ENCODE measurements at places on chromosomes 5 and 9.

DNA sequence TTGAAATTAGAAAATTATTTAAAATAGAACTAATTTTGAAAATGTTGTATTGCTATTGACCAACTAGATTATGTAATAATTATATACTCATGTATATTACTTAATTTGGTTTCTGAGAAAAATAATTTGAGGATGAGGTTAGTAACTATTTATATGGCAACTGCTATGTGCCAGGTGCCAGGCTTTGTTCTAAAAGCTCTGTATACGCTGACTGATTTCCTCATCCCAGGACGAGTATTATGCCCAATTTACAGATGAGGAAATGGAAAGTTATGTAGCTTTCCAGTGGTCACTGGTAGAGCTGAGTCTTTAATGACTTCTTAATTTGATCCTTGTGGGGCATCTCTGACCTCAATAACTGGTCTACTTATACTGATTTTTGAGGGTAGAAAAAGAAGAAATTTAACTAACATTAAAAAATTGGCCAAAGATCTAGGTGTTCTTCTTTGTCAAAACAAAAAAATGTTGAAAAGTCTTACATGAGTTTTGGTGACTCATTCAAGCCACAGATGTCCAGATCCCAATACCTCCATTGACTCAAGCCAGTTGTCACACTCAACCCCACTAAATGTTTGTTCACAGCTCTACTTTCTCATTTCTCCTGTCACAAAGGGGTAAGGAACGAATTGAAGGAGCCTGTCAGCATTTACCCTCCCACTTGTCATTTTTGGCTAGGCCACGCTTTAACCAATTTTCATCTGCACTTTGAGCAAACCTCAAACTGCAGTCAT lies 228.1 kb upstream of the MEF2C start:
- DNase-seq: no peak

DNA sequence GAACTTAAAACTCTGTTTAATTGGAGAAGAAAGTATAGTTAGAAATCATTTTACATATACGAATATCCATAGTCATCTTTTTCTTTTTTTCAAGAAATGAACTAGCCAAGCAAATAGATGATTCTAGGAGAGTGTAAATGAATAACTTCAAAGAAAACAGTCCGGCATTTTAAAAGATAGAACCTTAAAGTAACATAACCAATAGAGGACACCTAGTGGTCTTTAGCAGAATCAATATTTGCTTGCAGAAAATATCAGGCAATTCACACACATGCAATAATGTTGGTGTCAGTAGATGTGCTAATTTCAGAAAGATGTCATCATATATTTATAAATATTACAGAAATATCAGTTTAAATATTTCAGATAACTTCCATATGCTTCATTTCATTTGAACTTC lies 57.1 kb downstream of the HCN1 start:
- no peak for DNase-seq

DNA sequence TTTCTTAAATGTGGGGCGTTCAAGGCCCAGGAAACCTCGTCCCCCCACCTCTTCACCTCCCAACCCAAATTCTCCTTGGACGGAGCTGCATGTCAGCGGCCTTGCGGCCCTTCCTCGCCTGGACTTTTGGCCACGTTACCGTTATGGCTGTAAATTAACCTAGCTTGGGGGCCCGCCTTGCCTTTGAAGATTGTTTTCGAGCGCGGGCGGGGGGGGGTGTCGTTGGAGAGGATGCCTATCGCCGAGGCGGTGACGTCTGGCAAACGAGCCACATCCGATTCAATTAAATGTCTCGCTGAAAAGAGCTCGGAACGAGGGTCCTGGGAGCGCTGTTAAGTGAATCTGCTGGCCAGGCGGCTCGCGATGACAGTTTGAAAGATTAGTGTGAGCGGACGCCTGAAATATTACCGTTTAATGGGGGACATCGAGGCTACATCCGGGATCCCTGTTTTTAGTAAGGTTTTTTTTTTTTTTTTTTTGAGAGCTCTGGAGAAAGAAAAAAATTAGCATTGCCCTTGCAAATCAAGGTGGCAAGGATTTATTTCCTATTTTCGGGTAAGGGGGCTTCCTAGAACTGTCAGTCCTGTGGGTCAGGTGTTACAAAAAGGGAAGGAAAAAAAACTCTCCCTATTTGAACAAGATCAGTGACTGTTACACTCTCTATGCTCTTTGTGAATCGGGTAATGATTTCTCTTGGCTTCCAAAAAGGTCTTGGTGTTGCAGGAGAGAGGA lies 2.3 kb upstream of the NKX2-5 start:
- no peak for DNase-seq

DNA sequence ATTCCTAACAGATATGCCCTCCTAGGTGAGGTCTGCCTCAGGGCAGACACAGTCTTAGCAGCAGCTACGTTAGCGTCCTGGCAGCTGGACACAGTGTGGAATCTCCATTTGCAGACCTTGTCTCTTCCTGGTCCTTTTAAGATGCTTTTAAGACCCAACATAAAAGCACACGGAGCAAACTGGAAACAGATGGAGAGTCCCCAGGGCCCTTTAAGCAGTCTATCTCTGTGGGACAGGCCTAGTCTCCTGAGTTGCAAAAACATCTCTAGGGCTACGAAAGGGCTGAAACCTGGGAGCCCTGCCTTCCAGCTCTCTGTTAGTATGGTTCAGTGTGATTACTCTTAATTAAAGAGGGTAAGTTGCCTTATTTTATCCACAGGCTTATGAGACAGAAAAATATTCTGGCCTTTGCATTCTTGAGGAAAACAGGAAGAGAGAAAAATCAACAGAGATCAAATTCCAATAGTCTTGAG lies 66.0 kb upstream of the GNA14 start:
- no peak for DNase-seq

DNA sequence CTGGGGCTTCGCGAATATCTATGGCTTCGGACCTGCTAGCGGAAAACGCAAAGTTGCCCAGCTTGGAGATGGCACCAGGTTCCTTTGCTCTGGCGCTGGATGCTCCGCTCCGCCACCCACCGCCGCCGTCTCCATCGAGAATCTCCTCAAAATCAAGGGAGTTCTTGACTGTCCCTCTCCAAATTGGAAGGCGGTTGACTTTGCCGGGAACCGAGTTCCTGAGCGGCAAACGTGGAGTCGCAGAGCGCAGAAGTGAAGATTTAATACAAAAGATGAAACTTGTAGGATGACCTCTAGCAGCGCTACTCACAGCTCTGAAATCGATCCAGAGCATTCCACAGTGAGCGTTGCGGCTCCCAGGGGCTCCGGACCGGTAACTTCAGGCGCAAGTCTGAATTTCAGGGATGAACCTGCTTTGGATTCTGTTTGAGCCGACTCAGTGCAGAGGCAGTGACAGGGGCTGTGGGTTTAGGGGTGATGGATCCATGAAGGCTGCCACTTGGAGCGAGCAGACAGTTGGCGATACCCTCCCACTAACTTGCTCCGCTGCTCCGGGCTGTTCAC lies 1641.5 kb upstream of the C9orf72 start:
- DNase-seq: no peak

DNA sequence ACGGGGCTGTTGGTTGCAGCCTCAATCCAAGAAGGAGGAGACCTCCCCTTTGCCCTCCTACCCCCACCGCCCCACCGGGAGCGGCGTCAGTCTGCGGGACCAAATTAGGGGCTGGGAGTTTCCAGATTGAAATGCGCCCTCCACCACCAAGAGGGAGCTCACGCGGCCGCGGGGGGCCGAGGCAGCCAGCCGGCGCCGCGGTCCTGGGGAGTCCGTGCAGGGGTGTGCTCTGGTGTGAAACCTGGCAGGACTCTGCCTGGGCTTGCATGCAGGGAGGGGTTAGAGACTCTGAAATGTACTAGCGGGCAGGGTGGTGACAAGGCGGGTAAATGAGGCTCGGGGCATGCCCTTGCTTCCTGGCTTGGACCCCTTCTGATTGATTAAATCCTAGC lies 989 bp upstream of the FBN2 start:
- DNase-seq: no peak

GRCh38 chr9:27414220-27414761 lies 109.8 kb upstream of the IFNK start:
- DNase-seq: no peak

DNA sequence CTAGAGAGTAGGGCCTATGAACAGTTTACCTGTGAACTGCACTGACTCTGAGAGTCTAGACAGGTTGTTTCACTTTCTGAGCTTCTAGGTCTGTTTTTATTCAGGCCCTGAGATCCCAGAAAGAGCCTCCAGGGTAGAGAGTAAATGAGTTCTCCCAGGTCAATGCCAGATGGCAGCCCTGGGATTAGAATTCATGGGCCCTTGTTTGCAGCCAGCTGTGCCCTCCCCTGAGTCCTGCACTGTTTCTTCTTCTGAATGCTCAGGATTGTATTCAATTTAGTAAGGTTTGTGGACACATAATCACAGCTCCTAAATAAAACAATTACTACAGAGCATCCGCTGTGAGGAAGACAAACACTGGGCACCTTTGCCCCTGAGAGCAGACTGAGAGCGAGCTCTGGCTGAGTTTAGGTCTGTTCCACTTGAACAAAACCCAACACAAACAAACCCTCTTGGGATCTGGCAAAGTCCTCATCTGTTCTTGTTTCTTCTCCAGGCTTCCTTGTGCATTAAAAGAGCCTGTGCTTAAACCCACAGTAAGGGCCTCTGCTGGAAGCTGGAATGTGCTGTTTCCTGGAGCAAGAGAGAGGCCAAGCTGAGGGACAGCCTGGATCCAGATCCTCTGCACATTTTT lies 29.9 kb downstream of the FAM219A start:
- peak; percentile 72 for DNase-seq

GRCh38 chr9:113786071-113786470 lies 90.0 kb upstream of the ZNF618 start:
- DNase-seq: no peak

DNA sequence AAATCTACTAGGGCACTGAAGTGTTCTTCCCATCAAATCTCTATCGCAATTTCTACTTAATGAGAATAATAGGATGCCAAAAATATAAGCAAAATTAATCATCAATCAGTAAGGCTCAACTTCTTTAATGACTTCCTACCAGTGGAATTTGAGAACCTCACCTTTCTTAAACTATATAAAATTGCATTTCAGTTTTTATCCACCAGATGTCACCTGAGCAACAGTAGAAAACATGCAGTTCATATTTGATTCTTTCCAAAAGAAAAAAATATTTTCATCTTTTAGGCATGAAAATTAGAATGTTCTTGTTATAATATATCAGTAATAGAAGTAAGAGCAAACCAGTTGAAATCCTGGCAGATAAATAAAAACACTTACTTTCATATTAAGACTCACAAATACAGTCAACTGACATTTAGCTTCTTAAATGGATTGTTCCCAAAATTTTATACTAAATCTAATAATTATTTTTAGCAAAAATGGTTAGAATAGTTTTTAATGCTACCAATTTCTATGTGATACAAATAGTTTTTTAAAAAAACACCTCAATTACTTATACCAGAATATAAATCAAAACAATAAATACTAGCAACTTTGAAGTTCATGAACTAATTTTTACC lies 13.4 kb upstream of the CCDC112 start:
- DNase-seq: no peak

- DNase-seq: no peak
Observed at GRCh38 chr9:36999728-37000333, 34.2 kb downstream of the PAX5 start.

DNA sequence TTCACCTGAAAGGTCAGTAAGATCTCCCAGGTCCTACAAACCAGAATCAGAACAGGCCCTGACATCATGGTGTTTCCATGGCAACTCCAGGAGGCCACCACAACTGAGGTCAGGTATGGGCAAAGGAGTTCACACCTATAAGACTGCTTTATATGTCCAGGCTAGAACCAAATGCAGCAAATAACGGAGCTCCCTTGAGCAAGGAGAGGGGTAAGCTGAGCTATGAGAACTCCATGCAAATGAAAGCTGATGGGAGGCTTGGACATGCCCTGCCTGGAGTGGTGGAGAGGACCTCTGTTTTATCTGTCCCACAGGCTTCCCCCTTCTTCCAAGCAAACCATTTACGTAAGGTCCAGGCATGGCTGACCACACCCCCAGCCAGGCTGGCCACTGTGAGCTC lies 207.7 kb downstream of the SPOCK1 start:
- DNase-seq: no peak

DNA sequence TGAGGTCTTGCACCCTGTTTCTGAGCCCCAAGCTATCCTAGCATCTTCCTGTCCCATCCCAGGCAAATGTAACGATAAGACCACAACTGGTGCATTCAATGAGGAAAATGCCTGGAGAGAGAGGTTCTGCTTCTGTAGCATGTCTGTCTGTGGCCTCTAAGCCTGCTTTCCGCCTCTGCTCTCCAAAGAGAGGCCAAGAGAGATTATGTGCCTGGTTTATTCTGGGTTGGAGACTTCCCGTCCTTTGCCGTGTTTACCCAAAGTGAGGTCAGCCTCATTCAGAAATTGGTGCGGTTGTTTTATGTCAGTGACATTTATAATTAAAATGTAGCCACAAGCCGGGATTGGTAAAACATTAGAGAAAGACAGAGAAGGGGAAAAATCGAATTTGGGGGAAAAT lies 77.8 kb downstream of the FGF1 start:
- DNase-seq: no peak

GRCh38 chr5:102286476-102286875 lies 9.6 kb downstream of the SLCO4C1 start:
- no peak for DNase-seq

- DNase-seq: no peak
Observed at GRCh38 chr9:99385215-99385614, 163.1 kb downstream of the SEC61B start.

DNA sequence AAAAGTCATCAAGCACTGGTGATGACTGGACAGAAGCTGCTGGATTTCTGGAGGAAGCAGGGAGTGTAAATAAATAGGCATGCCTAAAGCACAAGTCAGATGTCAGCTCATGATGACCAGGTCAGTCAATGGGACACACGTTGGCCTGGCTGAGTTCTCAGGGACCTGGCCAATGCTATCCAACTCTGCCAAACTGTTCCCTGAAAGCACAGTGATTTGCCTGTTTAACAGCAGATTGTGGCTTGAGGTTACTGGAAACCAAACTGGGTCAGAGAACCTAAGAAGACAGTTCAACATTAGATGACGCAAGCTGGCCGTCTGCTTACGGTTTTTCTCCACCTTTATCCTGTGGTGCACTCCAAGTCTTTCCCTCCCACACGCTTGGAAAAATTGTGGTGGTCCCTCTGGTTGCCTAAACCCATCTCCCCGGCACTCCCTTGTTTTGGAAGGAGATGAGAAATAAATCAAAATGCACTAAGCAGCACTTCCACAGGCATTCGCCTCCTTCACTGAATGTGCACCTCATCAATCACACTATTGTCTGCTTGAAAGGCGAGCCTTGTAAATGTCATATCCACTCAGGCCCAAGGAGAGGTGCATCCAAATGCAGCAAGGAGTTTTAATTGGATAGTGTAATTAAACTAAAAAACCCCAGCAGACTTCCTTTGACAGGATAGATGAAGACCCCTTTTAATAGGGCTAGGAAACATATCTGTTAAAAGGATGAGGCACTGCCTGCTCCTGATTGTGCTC lies 199.4 kb downstream of the GAPVD1 start:
- peak; percentile 82 for DNase-seq

DNA sequence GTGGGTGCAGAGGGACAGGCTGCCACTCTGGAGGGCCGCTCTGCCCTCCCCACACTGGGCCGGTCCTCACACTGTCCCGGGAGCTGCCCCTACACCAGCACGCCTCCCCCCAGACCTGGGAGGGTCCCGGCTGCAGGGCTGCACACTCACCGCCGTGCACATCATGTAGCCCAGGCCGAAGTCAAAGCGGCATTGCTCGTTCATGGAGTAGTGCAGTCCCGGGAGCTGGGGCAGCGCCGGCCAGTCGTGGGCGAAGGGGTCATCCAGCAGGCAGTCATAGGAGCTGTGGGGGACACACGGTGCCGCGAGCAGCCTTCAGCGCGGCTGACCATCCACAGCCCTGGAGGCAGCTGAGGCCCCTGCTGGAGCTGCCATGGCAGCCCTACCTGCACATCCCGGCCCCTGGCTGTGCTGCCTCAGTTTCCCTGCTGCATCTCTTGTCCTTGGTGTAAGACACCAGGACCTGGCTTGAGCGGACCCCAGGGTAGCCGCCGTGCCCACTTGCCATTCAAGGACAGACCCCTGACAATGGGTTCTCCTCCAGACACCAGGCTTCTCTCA lies 93.2 kb downstream of the ZNF354C start:
- no peak for DNase-seq
